ENCODE measurements at places on chromosomes 3 and 15. TPM values are rescaled to one million over a fixed set of nuclear protein-coding genes. Genes with fewer than 3 reads are reported as not detected.

DNA sequence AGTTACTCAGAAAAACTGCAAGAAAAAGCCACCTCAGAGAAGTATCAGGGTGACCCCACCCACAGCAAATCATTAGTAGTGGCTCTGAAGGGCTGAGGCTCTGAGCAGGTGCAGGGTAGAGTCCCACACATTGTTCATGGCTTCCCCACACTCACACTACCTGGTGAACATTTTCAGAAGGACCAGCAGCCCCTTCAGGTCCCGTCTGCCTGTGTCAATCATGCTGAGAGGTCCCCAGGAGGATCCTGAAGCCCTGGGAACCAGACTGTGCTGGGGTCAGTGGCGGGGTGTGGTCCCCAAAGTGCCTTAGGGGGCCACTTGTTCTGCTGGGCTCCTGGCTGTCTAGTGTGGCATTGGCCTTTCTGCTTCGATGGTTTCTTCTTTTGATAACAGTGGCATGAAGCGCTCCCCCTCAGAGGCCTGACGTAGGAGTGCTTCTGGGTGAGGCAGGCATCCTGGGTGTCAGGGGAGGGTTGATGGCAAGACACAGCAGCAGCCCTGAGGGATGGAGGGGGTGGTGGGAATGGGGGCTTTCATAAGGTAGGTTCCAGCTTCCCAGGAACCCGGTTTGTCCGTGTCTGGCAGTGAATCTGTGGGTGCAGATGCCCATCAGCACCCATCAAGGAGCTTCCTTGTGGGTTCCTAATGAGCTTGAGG, 19.0 kb upstream of the FANCD2 start:
- no peak for DNase-seq

GRCh38 chr3:63940389-63940757, 28.2 kb upstream of the SCAANT1 start:
- peak; percentile 33 for DNase-seq

- peak; percentile 64 for DNase-seq
Measured at GRCh38 chr3:29822071-29822470, 541.2 kb downstream of the RBMS3 start.

The TGM4 gene
- total RNA-seq = 0.35 TPM

The TMEM45A gene
- total RNA-seq = 11.3 TPM
